ENCODE measurements at places on chromosomes 3 and 15. TPM values are rescaled to one million over a fixed set of nuclear protein-coding genes. Genes with fewer than 3 reads are reported as not detected.

Gene SLC7A14
- total RNA-seq, result 0.23 TPM

- no peak overlapping the region for H3K4me3 ChIP-seq
- DNase-seq, result peak; percentile 22
- peaks cover 30% of the 10 kb centered on the region for H3K36me3 ChIP-seq
- no peaks in the 10 kb centered on the region for H3K27me3 ChIP-seq
Observed at GRCh38 chr15:101641129-101641764, 10.9 kb downstream of the TM2D3 start.

- H3K36me3 ChIP-seq, result no peaks in the 10 kb centered on the region
- no peak overlapping the region for H3K27ac ChIP-seq
- no peak overlapping the region for H3K4me3 ChIP-seq
Observed at GRCh38 chr15:76064375-76064774, 4.6 kb downstream of the TMEM266 start.

Gene LTK
- 0.14 TPM for total RNA-seq

Gene DPPA4
- total RNA-seq, result 83.0 TPM

GRCh38 chr15:61184431-61184830 is 44.7 kb downstream of the RORA start:
- no peak overlapping the region for H3K4me3 ChIP-seq
- H3K27ac ChIP-seq, result no peak overlapping the region
- peaks cover 3% of the 10 kb centered on the region for H3K4me1 ChIP-seq
- DNase-seq, result no peak
- no peaks in the 10 kb centered on the region for H3K27me3 ChIP-seq

DNA sequence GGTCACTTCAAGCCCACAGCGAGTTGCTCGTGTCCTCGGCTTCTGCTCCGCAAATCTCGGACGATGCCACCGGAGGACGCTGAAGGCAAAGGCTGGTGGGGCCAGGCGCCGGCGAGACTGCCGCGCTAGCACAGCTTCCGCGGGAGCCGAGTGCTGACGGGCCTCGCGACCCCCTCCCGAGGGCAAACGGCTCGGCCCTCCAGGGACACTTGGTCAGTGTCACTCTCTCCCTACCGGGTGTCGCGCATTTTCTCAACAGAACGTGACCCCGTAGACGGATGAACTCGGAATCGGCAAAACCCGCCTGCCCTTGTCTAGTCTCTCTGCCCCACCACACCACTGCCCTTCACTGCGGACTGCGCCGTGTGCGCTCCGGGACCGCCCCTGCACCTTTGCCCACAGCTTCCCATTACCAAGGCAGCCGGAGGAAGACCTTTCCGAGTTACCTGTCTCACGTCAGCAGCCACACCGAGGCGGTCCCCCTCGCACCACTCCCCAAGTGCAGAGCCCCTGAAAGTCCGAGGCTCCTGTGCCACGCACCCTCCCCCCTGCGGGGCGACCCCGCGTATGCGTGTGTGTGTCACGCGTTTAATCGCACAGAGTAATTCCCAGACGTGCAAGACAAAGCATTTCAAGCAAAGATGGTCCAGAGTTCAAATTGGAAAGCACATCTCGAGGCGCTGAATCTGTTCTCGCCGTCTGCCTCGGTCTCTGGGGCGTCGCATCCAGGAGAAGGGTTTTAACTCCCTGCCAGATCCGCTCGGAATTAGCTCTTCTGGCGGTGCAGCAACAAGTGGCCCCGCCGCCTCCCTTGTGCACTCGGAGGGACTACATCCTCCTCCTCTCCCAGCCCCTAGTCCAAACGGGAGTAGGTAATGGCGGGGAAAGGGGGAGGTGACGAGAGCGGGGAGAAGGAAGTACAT is 245.0 kb upstream of the TOPAZ1 start:
- H3K27ac ChIP-seq, result no peak overlapping the region
- peak overlapping the region; percentile 54 for H3K4me3 ChIP-seq
- H3K4me1 ChIP-seq, result peaks cover 37% of the 10 kb centered on the region

Measured in astrocyte (in vitro differentiated cells and primary cell).